Stimulated activated CD8-positive, alpha-beta memory T cell treated with anti-CD3 and anti-CD28 coated beads, Interleukin-2, amount 100 ng/mL, for 1 hour (primary cell): ENCODE measurements at places on chromosomes 12 and 14.

GRCh38 chr12:124466216-124467128 is 100.9 kb downstream of the NCOR2 start:
- peak; percentile 77 for DNase-seq

DNA sequence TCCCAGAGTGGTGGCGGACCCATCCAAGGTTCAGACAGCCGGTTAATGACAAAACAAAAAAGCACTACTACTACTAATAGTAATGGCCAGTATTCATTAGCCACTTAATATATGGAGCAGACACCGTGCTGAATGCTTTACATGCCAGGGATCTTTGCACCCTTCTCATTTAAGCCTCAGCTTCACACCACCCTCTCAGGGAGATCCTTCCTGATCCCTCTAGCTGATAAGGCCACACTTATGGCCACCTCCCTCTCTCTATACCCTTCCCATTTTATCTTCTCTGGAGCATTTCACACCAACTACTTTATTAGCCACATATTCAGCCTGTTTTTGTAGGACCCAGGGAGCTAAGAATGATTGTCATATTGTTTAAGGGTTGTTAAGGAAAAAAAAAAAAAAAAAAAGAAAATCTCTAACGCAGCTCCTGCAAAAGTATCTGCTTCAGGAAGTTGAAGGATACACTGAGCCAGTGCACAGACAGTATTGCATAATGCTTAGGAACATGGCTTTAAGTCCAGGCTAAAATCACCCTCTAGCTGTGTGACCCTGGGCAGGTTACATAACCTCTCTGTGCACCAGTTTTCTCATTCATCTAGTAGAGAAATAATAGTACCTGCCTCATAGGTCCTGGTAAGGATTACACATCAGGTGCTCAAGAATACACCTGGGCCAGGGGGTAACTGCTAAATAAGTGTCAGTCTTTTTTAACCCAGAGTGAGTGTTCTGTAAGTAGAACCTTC is 29.4 kb downstream of the NUAK1 start:
- DNase-seq: no peak

GRCh38 chr14:60652674-60653651 is 3.7 kb upstream of the SIX1 start:
- no peak for DNase-seq

GRCh38 chr12:42985506-42985905 is 396.0 kb upstream of the PRICKLE1 start:
- DNase-seq: no peak

DNA sequence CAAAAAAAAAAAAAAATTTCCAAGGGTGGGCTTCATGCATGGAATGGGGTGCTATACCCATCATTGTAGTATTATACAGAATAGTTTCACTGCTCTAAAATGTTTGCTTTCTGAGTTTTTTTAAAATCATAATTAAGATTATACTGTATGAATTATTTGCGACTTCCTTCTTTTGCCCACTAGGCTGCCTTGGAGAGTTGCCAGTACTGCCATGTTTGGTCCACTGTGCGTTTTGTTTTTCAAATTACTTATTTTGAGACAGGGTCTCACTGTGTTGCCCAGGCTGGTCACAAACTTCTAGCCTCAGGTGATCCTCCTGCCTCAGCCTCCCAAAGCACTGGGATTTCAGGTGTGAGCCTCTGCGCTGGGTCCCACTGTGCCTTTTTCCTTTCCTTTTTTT is 19.9 kb downstream of the PLBD2 start:
- DNase-seq: no peak

GRCh38 chr14:96250485-96250884 is 5.5 kb upstream of the BDKRB1 start:
- DNase-seq: no peak

- DNase-seq: no peak
Measured at GRCh38 chr12:124653169-124653931, 85.9 kb upstream of the NCOR2 start.

DNA sequence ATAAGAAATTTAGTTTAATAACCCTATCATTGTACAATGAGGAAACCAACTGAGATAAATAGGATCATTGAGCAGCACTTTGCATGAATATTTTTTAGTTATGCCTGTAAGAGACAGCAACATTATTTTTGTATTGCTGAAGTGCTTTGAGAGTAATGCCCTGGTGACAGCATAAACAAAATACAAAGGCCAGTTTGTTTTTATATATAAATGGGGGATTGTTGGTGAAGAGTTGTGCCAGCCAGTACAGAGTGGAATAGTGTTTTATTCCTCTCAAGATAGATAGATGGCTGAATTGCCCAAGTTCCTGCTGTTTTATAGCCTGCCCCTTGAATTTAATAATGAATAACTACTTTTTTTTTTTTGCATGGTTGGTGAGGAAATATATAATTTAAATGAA is 101.8 kb downstream of the CNTN1 start:
- no peak for DNase-seq
